Stimulated activated CD4-positive, alpha-beta T cell treated with anti-CD3 and anti-CD28 coated beads, TNF-alpha, amount 100 ng/mL, for 1 hour (primary cell): ENCODE measurements at places on chromosomes 7 and 10.

DNA sequence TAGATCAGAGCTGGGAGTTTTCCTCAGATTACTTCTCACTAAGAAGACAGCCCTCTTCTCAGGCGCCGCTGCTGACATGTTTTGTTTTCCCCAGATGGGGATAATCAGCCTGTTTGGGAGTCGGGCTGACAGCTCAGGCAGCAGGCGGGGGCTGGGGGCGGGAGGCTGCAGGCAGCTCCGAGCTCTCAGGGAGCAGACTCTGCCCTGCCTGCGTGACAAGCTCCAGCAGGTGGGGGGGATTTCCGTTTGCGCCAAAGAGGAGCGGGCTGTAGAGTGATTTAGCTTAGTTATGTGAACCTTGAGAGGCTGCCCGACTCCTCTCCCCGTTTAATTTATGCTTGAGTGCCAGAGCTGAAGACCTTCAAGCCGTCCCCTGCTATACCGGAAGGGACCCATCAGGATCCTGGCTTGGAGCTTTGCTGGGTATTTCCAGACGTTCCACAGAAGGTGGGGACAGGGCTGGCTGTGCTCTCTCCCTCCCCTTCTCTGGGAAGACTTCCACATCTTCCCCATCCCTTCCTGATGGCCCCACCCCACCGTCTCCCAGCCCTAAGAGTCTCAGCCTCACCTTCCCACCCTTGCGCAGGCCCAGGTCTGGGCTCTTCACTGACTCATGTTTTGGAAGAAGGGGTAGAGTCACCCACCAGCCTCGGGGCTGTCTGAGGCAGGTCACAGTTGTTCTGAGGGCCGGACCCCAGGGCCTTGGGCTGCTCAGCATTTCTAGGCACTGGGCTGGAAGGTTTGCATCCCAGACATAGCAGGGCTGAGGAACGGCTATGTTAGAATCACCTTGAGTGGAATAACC, 24.7 kb upstream of the ADCYAP1R1 start:
- DNase-seq, result no peak

- no peak for DNase-seq
Observed at GRCh38 chr7:47720141-47720906, 138.4 kb upstream of the TNS3 start.

- no peak for DNase-seq
Observed at GRCh38 chr7:122628651-122629411, 70.1 kb downstream of the RNF133 start.

DNA sequence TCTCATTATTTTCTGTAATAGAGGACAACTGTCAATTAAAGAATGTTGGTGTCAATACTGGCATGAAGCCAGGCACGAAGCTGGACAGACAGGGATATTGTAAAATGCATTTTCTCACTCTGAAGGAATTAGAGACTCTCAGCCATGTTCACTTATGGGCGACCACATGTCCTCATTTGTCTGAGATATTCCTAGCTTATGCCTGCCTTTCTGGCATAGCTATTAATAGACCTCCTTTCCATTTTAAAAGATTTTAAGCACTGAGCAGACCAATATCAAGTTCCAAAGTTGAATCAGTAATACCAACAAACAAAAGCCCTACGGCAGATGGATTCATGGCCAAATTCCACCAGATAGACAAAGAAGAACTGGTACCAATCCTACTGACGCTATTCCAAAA, 589.9 kb downstream of the GRM8 start:
- DNase-seq, result no peak

GRCh38 chr10:125442856-125443540, 240.0 kb downstream of the TEX36 start:
- no peak for DNase-seq

GRCh38 chr7:130494431-130494858, 2.6 kb downstream of the MEST start:
- no peak for DNase-seq

DNA sequence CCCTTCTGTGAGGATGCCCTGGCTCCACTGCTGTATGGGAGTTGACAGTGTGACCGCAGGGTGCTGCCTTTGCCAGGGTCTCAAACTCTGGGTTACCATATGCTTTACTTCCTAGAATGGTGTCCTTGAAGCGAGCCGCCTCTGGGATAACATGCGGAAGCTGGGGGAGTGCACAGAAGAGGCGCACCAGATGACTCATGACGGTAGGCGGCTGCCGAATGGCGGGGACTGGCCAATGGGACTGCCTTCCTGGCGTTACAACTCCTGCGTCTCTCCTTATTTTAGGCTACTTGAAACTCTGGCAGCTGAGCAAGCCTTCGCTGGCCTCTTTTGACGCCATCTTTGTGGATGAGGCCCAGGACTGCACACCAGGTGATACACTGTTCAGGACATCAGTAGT, 27.3 kb downstream of the FBH1 start:
- DNase-seq, result no peak

DNA sequence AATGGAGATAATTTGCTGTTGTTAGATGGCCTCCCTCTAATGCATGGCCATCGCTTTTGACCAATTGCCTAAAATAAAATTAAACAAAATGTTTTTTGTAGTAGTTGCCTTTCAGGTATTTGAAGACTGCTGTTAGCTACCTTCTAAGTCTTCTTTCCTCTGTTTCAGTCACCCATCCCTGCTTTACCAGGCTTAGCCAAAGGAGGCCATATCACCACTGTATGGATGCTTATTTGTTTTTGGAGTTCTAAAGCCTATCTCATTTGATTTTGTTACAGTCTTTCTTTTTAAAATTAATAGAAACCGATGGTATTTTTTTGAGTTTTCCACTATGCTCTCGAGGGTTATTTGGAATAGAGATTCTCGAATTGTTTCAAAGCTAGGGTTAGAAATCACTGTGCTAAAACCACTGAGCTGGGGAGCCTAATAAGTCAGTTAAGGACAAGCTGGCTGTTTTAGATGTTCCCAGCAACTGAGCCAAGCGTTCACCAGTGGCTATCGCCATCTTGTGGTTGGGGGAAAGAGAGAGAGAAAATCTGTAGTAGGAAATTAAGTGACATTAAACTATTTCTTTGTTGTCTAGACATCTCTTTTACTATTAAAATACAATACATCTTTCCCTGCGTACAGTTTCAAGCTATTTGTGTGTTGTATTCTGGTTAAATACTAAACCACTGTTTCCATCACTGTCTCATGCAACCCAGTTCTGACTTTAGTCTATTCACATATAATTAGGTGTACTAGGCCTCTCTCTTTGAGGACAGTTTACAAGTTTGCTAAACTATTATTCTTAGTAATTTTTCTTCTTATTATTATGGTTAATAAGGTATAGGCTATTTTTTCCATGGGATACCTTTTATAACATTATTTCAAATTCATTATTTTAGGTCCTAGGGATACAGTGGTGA, 52.2 kb downstream of the GPR158 start:
- DNase-seq, result no peak

GRCh38 chr7:289756-290553, at the start of gene FOXL3:
Gene FOXL3 (plus strand): TSS chr7:290170. CDS start chr7:290170, 0 bp downstream.
- no peak for DNase-seq

- DNase-seq, result no peak
Observed at GRCh38 chr10:23780331-23780730, 341.5 kb downstream of the OTUD1 start.

DNA sequence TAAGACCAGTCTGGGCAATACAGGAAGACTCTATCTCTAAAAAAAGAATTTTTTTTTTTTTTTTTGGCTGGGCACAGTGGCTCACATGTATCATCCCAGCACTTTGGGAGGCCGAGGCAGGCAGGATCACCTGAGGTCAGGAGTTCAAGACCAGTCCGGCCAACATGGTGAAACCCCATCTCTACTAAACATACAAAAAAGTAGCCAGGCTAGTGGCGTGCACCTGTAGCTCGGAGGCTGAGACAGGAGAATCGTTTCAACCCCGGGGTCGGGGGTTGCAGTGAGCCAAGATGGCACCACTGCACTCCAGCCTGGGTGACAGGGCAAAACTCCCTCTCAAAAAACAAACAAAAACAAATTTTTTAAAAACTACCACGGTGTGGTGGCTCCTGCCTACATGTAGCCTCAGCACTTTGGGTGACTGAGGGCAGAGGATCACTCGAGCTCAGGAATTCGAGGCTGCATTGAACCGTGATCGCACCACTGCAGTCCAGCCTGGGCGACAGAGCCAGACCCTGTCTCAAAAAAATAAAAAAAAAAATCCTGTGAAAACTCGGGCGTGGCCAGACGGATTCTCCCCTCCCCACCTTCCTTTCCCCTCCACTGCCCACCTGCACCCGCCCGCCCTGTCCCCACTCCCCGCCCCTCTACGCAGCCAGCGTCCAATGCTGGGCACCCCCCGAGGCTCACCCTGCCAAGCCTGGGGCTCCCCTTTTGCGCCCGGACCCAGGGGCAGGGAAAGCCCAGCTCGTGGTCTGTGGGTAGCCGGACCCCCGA, 745 bp upstream of the ORAI2 start:
- DNase-seq, result no peak

DNA sequence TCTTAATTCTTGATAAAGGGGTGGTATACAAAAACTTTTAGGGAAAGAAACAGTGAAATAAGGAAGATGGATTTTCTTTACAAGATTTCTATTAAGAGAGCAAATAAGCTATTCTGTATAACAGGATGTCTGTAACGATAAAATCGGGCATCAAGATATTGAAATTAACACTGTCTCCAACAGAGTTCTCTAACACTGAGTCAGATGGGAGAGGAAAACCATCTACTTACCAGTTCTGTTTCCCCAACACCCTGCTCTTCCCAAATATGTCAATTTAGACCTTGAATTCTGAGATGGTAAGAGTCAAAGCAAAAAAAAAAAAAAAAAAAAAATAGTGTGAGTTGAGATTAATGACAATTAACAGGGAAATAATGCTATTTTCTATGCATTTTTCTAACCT, 23.0 kb downstream of the SMURF1 start:
- DNase-seq, result no peak

GRCh38 chr10:58608826-58609531, 96.3 kb downstream of the BICC1 start:
- no peak for DNase-seq

DNA sequence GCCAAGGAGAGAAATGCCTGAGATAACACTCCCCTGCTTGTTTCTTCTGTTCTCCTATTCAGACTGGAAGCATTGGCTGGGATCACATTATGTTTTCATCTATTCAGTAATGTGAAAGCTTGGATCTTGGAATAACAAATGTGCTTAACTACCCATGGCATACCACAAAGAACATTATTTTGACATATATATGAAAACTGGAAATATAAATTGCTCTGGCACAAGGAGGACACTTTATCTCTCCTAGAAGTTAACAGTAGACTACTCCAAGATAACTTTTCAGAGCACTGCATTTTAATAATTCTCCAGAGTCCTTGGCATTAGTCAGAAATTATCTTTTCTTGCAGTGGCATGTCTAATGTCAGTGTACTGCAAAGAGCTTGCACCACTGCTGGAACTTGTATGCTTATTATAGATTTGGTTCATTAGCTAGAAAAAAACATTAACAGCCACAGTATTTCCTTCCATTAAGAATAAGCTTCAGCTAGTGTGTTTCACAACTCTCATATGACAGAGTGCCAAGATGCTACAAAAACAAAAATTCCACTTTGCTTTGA, 169.3 kb upstream of the LRRN3 start:
- no peak for DNase-seq

GRCh38 chr7:49564379-49564714, 209.1 kb upstream of the VWC2 start:
- DNase-seq, result no peak

DNA sequence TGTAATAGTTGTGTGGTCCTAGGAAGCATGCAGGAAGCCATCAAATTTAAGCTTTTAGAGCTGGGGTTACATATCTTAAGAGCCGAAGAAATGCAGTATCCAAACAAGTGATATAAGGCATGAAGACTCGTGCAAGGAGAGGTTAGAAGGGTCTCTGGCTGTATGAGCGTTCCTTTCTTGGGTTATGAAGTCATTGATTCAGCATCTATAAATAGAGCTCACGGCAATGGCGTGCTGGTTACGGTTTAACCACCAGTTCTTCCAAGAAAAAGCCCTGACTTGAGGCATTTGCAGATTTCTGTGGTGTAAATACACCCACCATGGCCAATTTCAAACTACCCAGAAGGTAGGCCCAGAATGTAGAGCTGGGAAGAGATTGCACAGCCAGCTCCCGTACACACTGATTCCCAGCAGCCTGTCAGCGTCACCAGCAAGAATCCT, 72.0 kb upstream of the KAT6B start:
- DNase-seq, result no peak

GRCh38 chr10:2984682-2985081, 82.7 kb upstream of the PFKP start:
- DNase-seq, result no peak

- DNase-seq, result no peak
Observed at GRCh38 chr7:90958647-90959046, 305.6 kb upstream of the FZD1 start.

DNA sequence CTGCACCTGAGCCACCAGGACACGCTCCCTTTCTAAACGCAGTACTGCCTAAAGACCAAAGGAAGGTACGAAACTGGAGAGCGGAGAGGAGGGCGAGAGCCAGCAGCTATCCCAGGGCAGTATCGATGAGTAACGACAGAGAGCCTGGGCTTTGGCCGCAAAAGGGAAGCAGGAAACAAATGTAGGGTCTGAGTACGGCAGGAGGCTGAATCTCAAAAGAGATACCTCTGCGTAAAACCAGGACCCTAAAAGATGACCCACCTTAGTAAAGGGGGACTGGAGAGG, 20.4 kb downstream of the PARP12 start:
- DNase-seq, result no peak

GRCh38 chr10:21279217-21279575, 246.3 kb downstream of the SKIDA1 start:
- no peak for DNase-seq

GRCh38 chr10:35517431-35518181, 87.5 kb upstream of the GJD4 start:
- no peak for DNase-seq

- DNase-seq, result no peak
Observed at GRCh38 chr7:155810770-155811559, 1.3 kb downstream of the SHH start.

DNA sequence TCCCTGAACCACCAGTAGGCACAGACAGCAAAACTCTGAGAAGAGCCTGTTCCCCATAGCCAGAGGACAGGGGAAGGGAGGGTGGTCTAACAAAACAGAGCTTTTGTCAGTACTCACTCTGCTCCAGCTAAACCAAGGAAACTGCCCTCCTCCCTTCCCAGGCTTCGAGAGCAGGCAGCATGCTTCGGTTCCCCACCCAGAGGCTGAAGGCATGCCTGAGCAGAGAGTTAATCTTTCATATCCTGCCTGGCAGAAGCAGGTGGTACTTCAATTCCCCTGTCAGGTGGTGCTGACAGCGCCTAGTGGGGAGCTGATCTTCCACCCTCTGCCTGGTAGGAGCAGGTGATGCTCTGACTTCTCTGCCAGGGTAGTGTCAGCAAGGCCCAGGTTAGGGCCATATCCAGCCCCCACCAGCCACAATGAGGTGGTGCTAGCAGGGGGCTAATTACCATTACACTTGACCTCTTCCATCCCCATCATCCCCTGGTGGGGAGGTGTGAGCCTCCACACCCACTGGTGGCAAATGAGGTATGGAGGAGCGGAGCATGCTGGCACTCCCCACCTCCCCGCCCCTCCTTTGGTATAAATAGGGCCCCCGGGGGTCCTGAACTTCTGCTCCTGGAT, 35.1 kb downstream of the SDK1 start:
- DNase-seq, result no peak

GRCh38 chr10:13628661-13629060, 41.9 kb downstream of the PRPF18 start:
- DNase-seq, result no peak
